Left ventricle myocardium inferior (tissue), 1 donor: ENCODE measurements at places on chromosomes 1 and 21.

GRCh38 chr1:82091729-82092128 lies 291.0 kb downstream of the ADGRL2 start:
- no peak for DNase-seq

- peak; percentile 32 for DNase-seq
These were observed 45.9 kb downstream of the FAAP20 start for GRCh38 chr1:2148691-2149090.

DNA sequence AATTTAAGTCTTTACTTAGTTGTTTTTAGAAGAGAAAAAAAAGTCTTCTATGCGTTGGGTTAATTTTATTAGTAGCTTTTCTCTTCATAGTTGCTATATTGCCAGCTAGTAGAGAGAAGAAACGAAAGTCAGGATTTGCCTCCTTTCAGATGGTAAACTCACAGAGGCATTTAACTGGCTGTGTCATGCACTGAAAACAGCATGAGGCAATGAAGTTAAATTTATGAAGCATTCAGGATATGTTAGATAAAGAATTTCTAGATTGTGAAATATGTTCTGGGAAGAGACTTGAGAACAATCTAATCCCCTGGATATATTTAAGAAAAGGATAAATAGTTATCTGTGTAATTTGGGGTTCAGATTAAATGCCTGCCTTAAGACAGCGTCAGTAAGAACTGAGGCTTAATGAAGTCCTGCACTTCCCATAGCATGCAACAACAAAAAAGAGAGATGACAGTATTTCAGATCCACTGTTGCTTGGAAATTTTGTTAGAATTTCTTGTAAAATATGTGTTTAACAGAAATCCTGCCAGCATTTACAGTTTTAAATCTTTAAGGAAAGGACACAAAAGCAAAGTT lies 1.7 kb downstream of the ANGPTL1 start:
- DNase-seq = no peak

DNA sequence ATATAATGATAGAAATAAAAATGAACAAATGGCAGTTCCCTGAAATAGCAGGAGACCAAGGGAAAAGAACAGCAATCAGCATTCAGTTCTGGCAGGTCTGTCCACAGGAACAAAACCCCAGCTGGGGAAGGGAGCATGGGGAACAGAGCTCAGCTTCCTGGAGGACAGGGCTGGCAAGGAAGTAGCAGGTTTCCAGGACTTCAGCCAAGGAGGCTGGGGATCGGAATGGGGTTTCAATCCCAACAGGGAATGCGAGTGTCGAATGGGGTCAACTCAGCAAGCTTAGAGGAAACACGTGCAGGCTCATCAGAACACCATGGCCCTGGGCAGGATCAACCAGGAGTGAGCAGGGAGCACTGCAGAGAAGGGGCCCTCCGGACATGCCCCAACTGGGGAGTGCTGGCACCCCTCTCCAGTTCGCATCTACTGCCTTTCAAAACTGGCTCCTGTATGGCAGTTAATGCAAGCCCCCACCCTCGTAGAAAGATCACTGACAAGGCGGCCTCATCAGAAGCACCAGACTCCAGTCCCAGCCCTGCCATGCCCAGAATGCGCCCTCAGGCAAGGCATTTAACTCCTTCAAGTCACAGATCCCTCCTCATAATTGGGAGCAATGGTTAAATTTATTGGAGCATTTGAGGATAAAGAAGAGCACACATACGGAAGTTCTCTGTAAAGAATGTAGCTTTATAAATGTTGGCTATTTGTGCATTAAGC lies 72.4 kb downstream of the SEC16B start:
- DNase-seq = no peak

DNA sequence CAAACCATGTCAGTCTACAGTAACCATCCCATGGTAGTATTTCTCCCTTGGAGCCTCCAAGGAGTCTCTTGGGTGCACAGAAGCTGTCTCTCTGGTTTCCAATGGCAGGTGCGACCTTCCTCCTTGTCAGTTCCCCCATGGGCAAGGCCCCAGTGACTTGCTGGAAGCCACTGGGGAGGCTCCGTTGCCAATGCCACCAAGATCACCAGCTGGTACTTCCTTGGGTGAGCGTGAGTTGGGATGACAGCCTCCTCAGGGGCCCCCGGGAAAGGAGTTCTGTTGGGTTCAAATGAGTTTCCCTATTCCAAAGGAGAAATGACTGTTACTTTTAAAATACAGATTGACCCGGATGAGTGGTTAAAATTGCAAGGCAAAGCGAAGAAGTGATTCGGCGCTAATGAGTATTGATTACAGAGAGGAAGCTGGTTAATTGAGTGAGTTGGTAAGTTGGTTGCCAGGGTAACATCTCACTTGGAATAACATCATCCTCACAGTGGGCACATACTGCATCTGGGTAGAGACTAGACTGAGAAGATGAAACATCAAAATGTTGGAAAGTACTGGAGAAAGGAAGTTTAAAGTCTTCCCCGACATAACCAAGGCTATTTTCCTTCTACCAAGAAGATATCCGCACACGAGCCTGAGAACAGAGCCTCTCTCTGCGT lies 53.0 kb upstream of the LAPTM5 start:
- DNase-seq = no peak

DNA sequence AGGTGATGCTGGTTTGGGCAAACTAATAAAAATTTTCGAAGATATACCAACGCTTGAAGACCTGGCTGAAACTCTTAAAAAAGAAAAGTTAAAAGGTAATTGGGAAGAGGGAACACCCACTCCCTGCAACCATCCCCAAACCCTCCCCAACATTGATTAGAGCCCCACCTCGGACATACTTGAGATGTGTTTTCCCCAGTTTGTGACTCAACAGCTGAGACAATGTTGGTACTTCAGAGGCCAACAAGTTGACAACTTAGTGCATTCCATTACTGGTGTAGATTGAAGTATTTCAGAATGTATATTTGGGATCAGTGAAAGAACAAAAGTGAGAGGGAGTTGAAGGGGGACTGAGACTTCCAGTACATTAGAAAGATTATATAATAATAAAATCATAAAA lies 5.1 kb downstream of the IFI16 start:
- DNase-seq = no peak

- DNase-seq = no peak
These were observed 12.5 kb downstream of the PODN start for GRCh38 chr1:53074313-53075154.
